ENCODE measurements at places on chromosomes 4 and X. TPM values are rescaled to one million over a fixed set of nuclear protein-coding genes. Genes with fewer than 3 reads are reported as not detected.

GRCh38 chr4:38764277-38764676, 18.5 kb downstream of the TLR10 start:
- no peak overlapping the region for H3K27ac ChIP-seq
- H3K36me3 ChIP-seq, result no peaks in the 10 kb centered on the region
- H3K27me3 ChIP-seq, result no peaks in the 10 kb centered on the region
- H3K4me1 ChIP-seq, result no peaks in the 10 kb centered on the region
- no peak for DNase-seq

DNA sequence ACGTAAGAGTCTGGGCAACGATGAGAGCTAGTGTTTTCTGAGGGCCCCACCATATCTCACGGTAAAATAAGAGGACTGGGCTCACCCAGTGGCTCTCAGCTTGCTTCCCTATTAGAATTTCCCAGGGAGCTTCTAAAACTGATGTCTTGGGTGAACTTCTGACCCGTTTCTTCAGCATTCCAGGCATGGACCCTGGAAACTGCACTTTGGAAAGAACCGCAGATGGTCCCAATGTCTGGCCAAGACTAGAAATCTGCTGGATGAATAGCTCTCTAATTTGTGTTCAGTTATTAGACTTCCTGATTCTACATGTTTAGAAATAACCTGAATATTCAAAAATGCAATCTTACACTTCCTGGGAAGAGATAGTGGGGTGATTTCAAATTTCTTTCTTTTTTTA, 127.8 kb downstream of the ANOS1 start:
- no peaks in the 10 kb centered on the region for H3K36me3 ChIP-seq
- no peaks in the 10 kb centered on the region for H3K4me1 ChIP-seq
- H3K27me3 ChIP-seq, result no peaks in the 10 kb centered on the region
- H3K4me3 ChIP-seq, result no peak overlapping the region

Gene REPS2
- total RNA-seq, result 6.9 TPM

Gene GABRG1
- not detected for total RNA-seq

Gene TLR6
- total RNA-seq, result 1.2 TPM

Gene TRAM1L1
- total RNA-seq, result 0.46 TPM
